ENCODE measurements at places on chromosomes 11 and 22. TPM values are rescaled to one million over a fixed set of nuclear protein-coding genes. Genes with fewer than 3 reads are reported as not detected.

The SYCE3 gene
- total RNA-seq: not detected

DNA sequence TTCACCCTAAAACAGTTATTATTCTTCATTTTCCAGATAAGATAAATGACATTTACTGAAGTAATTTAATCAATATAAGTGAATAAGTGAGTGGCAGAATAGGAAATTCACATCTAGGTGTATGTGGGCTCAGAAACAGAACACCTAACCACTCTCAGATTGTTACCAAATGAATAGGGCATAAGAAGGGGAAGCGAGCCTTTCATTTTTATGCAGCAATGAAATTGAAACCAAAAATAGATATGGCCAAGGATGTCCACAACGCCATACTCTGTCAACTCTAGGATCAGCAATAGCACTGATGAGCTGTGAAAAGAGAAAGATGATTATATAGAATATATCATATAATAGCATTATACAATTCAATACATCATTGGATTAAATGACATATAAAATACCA lies 398.1 kb upstream of the API5 start:
- DNase-seq: no peak

GRCh38 chr22:38612217-38613006 lies 42.4 kb upstream of the DMC1 start:
- DNase-seq: no peak

The SMC1B gene
- total RNA-seq: not detected

DNA sequence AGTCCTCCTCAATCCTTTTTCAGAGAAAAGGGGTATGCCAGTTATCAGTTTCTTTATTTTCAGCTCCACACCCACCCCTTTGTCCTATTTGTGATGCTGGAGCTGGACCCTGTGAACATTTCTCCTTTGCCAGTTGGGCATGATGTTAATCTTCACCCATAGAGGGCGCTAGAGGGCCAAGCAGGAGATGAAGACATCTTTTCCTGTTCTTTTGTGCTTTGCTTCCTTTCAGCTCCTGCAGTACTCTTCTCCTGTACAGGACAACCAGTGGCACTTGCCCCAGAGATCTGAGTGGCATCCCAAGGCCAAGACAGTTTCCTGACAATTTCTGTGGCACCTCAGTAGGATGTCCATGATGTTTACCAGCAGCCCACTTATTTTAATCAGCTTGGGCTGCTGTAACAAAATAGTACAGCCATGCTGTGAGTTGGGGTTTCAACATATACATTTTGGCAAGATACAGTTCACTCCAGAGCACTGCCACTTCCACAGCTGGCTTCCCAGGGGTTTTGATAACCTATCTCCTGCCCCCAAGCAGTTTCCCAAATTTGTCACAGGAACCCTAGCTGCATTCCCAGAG lies 4.6 kb downstream of the SAA2 start:
- peak; percentile 73 for DNase-seq

The FGF4 gene
- not detected for total RNA-seq

DNA sequence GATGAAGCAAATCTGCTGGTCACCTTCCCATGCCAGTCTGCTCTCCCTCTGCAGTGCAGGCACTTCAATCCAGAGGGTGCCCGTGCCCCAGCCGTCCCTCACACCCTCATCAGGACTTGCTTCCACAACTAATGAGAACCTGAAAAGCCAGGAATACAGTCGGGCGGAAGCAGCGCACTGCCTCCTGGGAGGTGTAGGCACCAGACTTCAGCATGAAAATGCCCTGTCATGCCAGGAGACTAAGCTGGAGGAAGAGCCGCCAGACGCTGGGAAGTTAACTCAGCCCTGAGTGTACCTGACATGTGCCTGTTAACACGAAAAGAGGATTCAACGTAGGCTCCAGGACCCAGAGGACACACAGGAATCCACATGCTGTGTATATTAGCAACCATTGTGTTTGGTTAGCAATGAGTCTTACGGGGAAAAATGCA lies 40.1 kb upstream of the FLI1 start:
- peak; percentile 2 for DNase-seq

- no peak for DNase-seq
Measured at GRCh38 chr11:128610721-128611617, 23.6 kb upstream of the ETS1 start.

- DNase-seq: no peak
Measured at GRCh38 chr22:50445071-50445879, 29.6 kb downstream of the SBF1 start.

GRCh38 chr11:12156301-12157140 lies 46.1 kb downstream of the MICAL2 start:
- DNase-seq: no peak

DNA sequence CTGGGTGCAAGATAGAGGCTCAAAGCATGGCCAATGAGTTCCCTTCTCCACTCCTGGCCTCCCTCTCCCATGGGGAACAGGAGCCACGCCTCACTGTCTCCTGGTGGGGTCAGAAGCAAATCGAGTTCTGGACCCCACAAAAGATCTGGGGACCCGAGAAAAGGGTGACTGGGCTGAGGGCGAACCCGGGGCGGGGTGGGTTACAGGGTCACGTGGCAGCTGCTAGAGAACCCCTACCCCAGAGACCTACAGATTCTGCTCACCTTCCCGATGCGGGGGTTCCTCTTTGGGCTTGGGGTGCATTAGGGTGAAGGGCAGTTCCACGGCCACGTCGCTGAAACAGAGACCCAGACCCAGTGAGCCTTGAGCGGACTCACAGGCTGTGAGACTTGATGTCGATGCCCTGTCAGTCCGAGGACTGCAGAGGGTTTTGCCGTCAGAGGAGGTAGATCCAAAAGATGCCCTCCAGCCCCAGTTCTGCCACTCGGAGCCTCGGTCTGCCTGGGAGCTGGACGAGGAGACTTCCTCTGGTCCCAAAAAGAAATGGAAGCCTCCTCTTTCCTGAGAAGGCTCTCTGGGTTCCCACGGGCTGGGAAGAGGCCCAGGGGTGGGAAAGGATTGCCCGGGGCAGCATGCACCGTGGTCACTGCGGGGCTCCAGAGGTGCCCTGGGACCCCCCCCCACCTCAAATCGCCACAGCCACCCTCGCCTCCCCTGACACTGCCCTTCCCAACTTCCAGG lies 28.2 kb downstream of the TPBGL start:
- DNase-seq: no peak

GRCh38 chr11:104968856-104969776 lies 742 bp upstream of the CASP4 start:
- peak; percentile 53 for DNase-seq

DNA sequence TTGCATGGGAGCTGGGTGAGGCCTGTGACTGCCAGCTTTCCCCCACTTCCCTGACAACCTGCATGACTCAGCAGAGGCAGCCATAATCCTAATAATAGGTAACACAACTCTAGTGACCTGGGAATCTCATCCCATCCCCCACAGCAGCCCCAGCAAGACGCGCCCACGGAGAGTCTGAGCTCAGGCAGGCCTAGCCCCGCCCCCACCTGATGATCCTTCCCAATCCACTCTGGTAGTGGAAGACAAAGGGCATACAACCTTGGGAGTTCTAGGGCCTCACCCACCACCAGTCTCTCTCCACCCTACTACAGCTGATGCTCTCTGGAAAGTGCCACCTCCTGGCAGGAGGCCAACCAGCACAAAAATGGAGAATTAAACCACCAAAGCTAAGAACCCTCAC lies 60.3 kb downstream of the CWF19L2 start:
- DNase-seq: no peak

DNA sequence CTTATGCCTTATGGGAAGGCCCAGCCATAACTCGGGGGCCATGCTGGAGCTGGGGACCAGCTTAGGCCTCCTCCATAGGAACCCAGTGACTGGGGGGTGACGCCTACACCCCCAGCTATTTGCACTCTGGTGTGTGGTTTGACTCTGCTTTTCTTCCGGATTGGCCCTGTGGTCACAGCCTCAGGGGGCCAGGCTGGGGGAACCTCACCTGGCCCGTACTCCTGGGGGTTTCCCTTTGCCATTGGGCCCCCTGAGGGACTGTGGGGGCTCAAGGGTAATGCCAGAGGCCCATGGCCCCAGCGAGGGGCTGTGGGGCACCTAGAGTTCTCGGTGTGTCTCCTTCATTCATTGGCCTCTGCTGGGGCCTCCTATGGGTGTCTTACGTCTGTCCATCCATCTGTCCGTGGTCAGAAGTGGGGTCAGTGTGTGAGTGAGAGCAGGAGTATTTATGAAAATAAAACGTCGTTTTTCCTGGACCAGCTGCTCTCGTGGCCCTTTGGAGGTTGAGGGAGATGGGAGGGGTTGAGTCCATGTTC lies 6.3 kb upstream of the SH3BP1 start:
- no peak for DNase-seq

The P2RX6 gene
- 3.5 TPM for total RNA-seq

The DEPDC7 gene
- total RNA-seq: 13.8 TPM

DNA sequence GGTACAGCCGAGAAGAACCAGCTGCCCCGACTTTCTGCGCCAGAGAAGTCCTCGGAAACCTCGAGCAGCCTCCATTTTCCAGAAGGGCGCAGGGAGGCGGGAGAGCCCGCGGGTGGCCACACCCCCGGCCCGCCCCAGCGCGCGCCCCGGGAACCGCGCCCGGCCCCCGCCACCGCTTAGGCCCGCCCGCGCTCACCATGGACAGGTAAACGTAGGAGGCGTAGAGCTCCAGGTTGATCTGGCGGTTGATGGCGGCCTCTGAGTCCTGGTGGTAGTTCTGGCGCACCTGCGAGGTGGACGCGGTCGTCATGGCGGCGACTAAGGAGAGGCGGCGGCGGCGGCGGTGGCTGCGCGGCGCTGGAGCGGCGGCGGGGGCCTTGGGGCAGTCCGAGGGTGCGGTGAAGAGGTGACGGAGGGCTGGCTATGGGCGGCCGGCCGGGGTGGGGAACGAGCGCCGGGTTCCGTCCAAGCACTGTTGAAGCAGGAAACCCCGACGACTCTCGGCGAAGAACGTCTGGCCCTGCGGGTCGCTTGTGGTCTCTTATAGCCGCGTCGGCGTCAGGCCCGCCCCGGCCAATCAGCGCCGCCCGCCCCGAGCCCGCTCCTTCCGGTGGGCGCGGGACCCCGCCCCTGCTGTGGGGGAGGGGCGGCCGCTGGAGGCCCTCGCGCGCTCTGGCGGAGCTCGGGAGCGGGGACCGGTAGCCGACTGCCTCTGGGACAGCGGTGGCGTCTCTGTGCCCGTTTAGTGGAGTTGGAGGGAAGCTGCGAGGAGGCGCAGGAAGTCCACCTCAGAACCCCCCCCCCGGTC lies at the start of gene FTH1:
Gene FTH1 (minus strand): TSS at position 519 of the 808 bp plus-strand sequence. CDS start 209 bp downstream, at position 310.
- DNase-seq: peak; percentile 84

DNA sequence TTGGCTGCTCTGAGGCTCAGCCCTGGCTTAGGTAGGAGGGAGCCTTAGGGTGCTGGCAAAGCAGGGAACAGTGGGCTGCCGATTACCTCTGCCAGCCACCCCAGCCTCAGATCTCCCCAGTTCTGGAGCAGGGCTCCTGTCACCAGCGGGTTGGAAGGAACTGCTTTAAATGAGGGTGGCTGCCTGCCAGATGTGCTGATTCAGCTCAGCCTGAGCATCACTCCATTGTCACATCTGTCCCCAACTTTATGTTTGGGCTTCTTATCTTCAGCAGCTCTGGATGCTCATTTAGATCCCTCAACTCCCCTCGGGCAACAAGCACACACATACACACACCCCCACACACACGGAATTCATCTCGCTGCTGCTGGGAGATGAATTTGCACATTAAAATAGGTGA lies 16.9 kb upstream of the ANKK1 start:
- no peak for DNase-seq

The LRRC55 gene
- not detected for total RNA-seq

DNA sequence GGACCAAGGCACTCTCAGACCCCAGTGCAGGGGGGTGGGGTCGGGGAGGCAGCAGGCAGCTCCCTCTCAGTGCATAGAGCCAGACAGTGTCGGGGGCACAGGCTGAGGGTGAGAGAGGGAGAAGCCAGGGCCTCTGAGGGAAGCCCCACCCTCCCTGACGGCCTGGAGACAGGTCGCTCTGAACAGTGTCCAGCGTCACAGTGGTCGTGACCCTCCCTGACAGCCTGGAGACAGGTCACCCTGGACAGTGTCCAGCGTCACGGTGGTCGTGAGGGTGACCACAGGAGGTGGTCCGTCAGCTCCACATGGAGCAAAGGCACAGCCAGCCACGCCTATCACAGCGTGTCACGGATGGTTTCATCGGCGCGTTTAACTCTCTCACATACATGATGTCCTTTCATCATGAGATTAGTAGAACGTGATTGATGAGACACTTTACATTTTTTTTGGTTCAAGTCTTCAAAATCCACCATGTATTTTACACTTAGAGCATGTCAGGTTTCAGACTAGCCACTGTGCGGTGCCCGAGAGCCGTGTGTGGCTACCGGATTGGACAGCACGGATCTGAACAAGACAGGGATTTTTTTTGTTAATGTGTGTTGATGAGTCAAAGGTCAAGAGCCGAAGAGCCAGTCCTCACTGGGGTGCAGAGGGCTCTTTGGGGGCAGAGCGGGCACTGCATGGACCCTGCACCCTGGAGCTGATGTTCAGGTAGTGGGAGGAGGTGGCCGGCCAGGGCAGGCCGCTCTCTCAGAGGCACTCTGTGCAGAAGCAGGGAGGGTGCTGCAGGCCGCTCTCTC lies 23.9 kb upstream of the PANX2 start:
- no peak for DNase-seq

The ANO9 gene
- total RNA-seq: not detected

- no peak for DNase-seq
Measured at GRCh38 chr11:81596704-81597103, 1137.0 kb downstream of the FAM181B start.

The CNTF gene
- total RNA-seq: 0.41 TPM

Measured in A172 (cell line).